ENCODE measurements at places on chromosomes 6 and 20.

GRCh38 chr6:153449279-153449678 lies 318.2 kb upstream of the RGS17 start:
- no peak for DNase-seq

DNA sequence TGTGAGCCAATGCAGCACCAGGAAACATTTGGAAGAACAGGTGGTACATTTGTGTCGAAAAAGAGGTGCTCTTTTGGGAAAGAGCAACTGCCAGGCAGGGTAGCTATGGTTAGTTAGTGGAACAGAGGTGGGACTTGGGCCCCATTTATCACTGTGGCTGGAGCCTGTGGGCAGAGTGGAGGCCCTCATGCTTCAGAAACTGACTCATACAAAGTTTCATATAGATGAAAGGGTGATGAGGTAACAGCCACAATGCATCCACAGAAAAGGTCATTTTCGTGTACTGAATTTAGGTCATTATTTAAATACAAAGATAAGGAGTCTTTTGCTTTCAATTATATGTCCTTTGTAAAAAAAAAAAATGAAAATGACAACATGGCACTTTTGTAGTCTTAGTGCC lies 76.4 kb upstream of the HS3ST5 start:
- DNase-seq, result no peak

- no peak for DNase-seq
These were observed 11.0 kb upstream of the TPD52L1 start for GRCh38 chr6:125142618-125143017.

DNA sequence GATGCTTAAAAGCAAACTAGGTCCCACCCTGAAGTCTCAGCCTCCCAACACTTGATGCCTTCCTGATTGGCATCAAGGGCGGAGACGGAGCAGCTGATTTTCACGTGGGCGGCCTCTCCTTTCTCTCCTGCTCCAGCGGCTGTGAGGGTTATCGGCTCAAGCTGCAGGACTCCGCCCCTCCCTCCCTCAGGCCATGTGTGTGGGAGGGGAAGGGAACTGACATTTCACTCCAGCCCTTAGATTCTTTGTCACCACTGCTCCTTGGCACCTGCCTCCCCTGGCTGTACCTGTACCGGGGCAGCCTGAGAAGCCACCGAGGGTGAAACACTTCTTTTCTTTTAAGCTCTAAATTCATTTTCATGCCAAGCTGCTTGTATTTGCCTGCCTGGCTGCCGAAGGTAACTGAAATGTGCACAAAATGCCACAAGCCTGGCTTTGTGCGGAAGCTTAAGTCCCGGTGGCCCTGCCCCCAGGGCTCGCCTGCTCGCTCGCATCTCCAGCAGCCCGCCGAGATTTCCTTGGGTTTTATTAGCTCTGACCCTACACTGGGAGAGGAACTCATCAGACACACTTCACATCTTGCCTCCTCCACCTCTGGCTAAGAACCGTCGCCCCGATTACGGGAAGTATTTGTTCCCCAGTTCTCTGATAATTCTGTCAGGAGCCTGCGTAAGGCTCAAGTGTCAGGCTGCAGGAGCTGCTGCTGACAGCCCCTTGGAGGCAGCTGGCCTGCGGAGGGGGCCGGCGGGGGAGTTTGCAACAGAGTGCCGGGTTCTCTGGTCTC lies 9.6 kb upstream of the CPNE5 start:
- no peak for DNase-seq

GRCh38 chr6:32088487-32089049 lies 20.6 kb downstream of the TNXB start:
- no peak for DNase-seq
